Ovary (tissue), 10 donors: ENCODE measurements at places on chromosomes 12 and 14. TPM values are rescaled to one million over a fixed set of nuclear protein-coding genes. Genes with fewer than 3 reads are reported as not detected.
A peak's percentile ranks its signal among the peaks of the same experiment; 100 is the strongest.

The ERBB3 gene
- total RNA-seq: 5.4 TPM

GRCh38 chr12:104342635-104343249 lies 39.2 kb downstream of the EID3 start:
- no peak for DNase-seq

DNA sequence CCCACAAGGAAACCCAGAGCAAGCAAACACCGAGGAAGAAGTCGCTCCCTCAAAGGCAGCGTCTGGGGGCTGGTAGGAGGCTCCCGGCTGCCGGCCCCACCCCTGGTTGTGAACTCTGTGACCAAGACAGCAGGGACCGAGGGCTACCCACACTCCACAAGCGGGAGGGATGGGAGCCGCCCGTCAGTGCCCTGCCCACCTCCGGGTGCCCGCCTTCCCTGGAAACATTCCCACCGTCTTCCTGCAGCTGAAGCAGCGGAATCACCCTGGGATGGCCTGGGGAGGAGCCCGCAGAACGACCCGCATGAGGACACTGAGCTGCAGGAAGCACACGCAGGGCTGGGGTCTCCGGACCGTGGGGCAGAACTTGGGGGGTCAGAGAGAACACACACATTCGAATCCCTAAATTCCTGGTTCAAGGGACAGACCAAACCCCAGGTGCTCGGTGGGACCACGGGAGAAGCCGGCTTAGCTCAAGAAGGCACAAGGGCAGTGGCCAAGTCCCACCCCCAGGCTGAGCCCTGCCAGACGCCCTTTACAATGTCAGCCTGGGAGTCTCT lies 33.5 kb upstream of the C14orf180 start:
- DNase-seq: no peak

- DNase-seq: no peak
Measured at GRCh38 chr14:104171029-104171697, 32.8 kb downstream of the KIF26A start.

DNA sequence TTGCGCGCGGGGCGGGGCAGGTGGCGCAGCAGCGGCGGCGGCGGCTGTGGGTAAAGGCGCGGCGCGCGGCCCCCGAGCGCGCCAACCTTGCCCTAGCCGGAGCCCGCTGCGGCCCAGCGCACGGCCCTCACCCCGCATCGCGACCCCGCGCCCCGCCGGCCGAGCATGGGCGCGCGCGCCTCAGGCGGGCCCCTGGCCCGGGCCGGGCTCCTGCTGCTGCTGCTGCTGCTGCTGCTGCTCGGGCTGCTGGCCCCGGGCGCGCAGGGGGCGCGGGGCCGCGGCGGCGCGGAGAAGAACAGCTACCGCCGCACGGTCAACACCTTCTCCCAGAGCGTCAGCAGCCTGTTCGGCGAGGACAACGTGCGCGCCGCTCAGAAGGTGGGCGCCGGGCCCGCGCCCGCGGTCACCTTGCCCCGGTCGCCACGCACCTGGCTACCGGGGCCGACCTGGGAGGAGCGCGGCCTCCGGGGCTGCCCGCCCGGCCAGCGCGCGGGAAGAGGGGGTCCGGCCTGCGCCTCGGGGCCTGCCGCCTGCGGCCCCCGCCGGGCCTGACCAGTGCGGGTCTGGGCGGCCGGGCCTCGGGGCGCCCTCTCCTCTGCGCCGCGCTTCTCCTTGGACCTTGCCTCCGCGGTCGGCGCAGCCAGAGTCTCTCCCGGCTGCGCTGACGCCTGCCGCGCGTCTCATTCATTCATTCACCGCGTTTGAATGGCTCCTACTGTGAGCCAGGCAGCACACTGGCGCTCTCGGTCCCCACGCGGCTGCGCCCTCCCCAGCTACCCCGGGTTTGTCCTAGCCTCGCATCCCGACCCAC lies at the start of gene BRI3BP:
TSS of gene BRI3BP (plus strand) at position 20 of the 811 bp plus-strand sequence. CDS start at position 166, 146 bp downstream.
- no peak for DNase-seq

DNA sequence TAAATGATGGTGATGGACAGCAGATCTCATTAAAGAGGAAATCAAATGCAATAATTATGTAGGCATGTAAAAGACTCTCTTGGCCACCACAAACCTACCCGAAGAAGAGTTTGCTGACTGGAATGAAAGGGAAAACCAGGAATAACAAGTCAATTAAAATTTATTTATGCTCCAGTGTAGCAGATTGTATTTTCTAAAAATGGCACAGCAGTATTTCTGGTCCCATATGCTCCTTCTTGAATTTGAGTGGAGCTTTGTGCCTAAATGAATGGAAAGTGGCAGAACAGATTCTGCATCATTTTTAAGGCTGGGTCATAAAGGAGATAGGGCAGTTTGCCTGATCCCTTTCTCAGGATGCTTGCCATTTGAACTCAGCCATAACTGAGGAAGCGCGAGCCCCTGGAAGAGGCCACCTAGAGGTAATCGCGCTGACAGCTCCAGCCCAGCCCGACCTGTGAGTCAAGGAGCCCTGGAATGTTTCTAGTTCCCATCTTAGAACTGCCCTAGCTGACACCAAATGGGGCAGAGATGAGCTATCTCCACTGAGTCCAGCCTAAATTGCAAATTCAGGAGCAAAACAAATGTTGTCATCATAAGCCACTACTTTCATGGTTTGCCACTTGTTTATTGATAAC lies 229.2 kb upstream of the TMTC1 start:
- no peak for DNase-seq

The C14orf119 gene
- total RNA-seq: 15.3 TPM

The ZNF664 gene
- 47.6 TPM for total RNA-seq

The ESPL1 gene
- total RNA-seq: 0.43 TPM

- no peak for DNase-seq
Measured at GRCh38 chr12:132439333-132439904, 50.5 kb upstream of the FBRSL1 start.

DNA sequence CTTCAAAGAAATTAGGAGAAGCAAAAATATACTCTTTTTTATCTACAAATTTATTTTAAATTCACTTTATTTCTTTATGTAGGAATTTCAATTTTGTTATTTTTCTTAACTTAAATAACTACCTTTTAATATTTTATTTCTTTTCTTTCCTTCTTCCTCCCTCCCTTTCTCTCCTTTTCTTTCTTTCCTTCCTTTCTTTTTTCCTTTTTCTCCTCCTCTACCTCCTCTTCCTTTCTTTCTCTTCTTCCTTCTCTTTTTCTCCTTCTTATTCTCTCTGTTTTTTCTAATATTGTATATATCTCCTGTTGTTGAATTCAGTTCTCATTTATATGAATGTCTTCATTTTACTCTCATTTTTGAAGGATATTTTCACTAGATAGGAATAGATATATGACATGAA lies 127.6 kb downstream of the MIPOL1 start:
- no peak for DNase-seq

DNA sequence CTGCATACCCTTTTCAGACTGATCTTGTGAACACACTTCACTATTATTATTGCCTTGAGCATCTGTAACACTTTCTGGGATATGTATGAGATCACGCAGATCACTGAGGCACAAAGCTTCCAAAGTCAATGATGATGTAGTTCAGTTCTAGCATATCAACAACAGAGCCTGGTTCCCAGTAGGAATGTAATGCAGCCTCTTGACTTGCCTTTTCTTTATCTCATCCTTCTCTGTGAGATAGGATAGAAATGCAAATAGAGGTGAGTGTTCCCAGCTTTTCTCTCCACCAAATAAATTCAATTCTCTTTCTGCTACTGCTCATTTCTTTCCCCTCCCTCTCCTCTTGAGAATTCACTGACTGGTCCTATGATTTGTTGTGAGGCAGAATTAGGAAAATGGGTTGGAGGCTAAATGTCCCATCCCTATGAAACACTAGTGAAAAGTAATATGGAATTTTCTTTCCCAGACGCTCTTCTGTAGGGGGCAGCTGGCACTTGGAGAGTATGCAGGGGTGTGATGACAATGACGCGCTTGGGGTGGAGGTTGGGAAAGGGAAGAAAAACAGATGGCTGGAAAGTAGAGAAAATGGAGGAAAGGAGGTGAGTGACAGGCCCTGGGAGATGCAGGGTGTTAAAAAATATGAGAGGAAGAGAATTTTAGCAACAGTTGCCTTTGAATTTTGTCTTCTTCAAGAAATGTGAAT lies 96.0 kb upstream of the TMTC1 start:
- no peak for DNase-seq

- DNase-seq: no peak
Measured at GRCh38 chr12:107219301-107219700, 126.0 kb upstream of the CRY1 start.

- no peak for DNase-seq
Measured at GRCh38 chr12:97924122-97924521, 461.5 kb downstream of the RMST start.

DNA sequence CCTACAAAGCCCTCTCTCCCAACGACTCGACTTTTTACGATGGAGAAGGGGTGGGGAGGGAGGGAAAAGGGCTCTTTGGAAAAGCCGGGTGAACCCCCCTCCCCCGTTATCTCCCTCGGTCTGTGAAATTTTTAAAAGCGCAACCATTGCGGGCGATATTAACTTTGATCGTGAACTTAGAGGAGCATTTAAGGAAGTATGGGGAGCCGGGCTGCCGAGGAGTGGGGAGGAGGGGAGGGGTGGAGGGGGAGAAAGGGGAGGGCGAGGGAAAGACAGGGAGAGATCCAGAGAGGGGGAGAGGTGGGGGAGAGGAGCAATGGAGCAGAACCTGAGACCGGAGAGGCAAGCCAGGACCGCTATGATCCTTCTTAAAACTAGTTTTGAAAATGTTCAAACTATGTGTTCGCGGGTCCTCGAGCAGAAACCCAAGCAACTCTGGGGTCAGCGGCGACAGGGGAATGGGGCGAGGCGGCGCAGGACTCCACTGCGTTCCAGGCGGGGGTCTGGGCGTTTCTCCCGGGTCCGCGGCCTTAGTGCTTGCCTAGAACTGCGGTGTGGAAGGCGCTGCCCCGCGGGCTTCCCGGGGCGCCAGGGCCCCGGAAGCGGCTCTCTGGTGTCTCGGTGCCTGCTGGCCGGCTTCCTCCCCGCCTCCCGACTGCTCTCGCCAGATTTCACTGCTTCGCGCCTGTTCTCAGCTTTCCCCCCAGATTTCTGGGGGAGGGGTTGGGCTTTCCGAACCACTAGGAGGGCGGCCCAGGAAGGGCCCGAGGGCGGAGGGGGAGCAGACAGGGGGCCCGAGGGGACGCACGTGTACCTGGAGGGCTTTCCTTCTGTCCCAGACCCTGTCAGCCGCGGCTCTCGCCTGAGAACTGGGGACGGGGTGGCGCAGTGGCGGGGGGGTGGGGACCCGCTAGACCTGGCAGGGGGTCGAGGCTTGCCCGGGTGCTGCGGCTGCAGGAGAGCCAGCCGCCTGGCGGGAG lies at the start of gene HOTAIR:
TSS of gene HOTAIR (minus strand) at position 871 of the 980 bp plus-strand sequence.
- DNase-seq: peak; percentile 48
